ENCODE measurements at places on chromosomes 11 and 22.

- DNase-seq: no peak
Measured at GRCh38 chr11:128179039-128179438, 408.3 kb downstream of the ETS1 start.

DNA sequence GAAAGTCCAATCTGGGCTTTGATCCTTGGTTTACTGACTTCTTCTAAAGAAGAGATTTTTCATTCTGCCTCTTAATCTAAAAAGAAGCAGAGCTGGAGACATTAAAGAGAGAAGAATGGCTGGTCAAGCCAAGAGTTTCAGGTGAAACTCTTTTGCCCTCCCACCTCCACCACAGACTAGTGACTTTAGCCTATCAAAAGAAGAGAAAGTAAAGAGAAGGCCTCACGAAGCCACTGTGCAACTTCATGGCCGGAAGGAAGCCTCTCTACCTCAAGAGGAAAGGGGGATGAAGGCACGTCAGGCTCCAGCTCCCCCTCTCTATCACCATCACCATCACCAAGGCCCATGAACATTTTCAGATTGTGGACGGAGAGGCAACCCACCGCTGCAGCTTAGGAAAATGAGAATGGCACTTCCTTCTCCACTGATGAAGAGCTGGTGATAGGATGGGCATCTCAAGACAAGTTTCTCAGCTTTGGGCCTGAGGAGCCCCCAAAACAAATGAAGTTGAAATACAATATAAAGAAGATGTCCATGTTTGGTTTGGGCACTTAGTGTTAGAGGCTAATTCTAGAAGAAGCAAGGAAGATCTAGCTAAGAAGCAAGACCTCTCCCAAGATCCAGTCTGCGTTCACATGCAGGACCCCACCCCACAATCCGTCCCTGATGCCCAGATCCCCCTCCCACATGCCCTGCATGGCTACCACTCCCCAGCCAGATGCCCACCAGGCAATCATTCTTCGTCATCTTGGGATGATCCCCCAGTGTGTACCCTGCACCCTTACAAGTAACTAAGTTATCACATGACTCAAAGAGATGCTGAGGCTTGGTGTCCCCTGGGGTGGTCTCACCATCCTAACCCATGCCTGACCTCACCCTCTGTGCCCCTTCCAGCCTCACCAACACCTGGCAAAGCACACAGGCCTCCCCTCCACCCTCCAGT, 52.6 kb downstream of the IGSF9B start:
- DNase-seq: no peak

DNA sequence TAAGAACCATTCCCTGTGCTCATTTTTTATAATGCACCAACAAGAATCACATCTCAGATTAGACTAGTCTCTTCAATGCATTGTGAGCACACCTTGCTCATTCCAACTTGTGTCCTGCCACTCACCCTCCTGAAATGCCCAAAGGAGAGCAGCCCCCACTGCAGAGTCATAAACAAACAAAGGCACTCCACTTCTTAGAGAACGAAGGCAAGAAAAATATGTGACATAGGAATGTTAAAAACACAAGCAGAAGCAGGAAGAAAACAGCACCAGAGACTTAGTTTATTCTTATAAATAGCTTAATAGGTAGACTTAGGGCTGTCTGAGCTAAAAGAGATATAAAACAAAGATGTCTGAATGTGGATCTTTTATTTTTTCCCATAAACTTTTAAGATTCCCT, 57.2 kb downstream of the GUCY1A2 start:
- DNase-seq: peak; percentile 56

DNA sequence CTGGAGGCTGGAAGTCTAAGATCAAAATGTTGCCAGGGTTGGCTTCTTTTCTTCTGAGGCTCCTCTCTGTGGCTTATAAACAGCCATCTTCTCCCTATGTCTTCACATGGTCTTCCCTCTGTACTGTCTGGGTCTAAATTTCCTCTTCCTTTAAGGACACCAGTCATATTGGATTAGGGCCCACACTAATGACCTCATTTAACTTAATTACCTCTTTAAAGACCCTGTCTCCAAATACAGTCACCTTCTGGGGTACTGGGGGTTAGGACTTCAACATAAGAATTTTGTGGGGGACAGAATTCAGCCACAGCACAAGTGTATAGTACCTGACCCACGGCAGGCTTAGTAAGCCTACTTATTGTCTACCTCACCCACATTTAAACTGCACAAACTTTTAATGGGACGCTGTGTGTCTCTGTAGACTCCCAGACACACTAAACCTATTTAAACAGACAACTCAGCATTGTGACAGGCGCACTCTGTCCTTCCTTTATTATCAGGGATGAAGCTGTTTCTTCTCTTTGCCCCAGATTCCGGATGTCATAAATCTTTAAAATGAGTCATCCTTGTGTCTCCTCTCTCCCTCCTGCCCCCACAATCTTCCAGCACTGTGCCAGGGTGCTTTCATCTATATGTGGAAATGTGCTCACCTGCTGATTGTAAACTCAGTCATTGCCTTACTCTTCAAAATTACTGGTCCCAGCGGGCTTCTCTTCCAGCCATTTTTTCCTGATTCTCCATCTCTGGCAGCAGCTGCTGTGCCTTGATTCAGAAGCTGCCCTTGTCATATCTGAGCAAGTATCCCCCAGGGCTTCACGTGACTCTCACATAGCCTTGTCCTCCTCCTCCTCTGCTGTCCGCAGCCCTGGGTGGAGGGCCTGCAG, 5.4 kb upstream of the MAPK8IP1 start:
- DNase-seq: no peak

- DNase-seq: no peak
Measured at GRCh38 chr11:44421090-44421675, 111.2 kb upstream of the ALX4 start.

DNA sequence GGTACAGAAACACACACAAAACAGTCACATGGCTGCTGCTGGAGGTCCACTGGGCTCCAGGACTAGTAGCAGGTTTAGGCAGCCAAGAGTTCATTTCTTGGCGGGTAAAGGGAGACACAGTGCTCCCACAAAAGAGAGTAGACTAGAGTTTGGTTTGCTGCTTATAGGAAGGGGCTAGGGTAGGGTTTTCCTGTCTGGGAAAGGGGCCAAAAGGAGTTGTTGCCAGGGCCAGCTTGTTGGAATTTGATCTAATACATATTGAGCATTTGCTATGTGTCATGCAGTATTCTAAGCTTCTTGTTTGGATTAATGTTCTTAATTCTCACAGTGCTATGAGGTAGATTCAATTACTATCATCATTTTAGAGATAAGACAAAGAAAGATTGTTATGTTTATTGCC, 195.1 kb upstream of the PLET1 start:
- no peak for DNase-seq

DNA sequence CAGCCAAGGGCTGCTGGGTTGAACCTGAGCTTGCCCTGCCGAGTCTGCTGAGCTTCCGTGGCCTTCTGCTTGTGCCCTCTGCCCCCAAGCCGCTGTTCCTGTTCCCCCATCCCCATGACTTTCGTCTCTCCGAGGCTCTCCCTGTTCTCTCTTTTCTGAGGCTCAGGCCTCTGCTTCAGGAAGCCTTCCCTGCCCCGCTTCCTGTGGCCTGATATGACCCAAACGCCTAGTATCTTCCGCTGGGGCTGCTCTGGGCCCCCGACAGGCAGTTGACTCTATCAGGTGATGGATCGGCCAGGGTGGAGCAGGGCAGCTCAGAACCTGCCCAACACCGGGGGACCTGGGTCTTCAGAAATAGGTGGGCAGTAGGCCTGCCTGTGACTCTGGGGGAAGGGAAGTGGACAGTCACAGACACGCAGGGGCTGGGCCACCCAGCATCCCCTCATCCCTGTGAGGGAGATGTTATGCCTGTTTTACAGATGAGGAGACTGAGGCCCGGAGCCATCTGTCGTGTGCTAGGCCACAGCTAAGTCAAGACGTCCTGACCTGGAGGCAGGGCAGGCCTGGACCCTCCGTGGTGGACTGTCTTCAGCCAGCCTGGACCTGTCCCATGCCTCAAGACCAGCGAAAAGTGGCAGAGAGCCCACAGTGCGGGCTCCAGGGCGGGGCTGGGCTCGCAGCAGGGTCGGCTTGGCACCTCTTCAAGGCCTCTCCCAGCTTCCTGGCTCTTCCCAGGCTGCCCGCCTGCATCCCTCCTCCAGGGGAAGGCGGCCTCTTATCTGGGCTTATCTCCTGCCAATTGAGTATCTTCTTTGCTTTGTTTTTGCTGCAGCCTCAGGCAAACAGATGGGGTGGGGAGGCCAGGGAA, 16.2 kb downstream of the BAD start:
- DNase-seq: peak; percentile 35

DNA sequence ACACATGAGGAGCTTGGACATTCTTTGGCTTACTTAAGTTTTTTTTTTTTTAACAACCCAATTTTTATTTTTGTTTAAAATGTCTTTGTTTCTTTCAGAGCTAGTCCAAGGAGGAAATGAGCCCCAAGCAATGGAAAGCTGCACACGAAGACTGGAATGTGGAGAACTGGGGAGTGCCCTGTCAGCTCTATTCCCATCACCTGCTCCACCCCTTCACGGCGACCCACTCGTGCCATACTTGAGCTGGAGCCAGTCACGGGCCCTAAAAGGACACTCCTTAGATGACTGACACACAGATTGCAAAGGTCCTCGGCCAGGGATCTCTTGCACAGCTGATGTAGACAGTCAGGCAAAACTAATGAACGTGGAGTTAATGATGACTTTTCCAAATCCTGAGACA, 10.6 kb upstream of the SLC25A18 start:
- no peak for DNase-seq

GRCh38 chr11:69337211-69337721, 43.3 kb downstream of the MYEOV start:
- DNase-seq: no peak

DNA sequence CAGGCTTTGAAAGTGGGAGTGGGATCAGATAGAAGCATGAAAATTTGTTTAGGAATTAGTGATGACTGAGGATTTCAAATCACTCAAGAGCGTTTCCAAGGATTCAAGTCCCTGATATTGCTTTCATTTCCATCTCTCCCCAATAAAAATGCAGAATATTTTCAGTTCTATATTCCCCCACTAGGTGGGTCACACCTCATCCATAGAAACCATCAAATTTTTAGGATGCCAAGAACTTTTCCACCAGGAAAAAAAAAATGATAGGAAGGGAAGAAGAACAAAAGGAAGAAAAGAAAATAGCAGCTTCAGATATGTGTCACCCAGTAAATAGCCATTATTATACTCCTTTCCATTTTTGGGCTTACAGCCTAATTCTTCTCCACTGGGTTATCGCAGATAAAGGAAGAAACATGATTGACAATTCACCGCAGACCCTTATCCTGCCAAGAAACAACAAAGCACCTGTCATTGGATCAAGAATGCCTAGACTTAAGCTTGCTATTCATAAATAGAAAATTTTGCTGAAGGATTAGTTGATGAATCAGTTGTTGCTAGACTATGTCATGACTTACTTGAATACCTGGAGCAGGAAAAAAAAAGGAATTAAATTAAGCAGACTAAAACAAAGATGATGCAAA, 30.3 kb upstream of the OR10D3 start:
- no peak for DNase-seq

- DNase-seq: no peak
Measured at GRCh38 chr22:31378123-31378522, 21.3 kb upstream of the DRG1 start.

DNA sequence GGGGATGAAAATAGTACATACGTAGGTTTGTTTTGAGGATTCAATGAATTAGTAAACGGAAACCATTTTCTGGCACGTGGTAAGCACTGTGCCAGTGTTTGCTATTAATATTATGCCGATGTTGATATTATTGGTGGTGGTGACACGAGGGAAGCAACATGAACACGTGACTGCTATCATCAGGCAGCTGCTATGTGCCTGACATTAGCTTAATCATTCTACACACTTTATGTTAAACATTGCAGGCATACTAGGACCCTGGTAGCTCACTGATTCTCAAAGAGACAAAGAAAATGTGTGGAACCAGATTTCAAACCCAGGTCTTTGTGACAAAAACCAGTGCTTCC, 656 bp downstream of the SRRD start:
- no peak for DNase-seq

GRCh38 chr11:68767672-68768071, 16.4 kb upstream of the TESMIN start:
- DNase-seq: no peak

GRCh38 chr11:61068581-61068980, 33.7 kb upstream of the CD5 start:
- DNase-seq: no peak

- DNase-seq: no peak
Measured at GRCh38 chr11:88104408-88104807, 70.8 kb downstream of the RAB38 start.

DNA sequence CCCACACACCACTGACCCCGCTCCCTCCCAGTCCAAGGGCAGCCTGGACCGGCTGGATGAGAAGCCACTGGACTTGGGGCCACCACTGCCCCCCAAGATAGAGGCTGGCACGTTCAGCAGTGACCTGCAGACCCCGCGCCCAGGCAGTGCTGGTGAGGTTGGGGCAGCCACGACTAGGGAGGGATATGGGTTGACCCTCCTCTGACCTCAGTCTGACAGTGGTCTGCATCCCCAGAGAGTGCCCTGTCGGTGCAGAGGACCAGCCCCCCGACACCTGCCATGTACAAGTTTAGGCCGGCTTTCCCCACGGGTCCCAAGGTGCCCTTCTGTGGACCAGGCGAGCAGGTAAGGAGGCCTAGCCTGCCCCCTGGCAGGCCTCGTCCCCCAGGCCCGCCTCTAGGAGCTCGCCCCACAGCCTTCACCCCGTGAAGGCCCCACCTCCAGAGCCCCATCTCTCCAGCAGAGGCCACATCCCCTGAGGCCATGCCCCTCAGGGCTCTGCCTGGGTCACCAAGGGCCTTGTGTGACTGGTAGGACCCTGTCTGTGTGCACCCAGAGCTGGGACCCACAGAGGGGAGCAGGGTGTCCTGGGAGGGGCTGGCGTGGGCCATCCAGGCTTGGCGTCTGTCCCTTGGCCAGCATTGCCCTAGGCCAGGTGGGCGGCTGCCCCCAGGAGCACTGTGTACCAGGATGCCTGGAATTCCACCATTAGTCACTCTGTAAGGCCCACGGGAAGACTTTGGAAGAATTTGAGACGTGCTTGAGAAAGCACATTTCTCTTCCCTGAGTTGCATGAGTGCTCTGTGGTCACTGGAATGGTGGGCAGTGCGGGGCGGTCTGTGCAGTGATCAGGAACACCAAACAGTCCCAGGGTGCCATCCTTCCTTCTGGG, 9.4 kb downstream of the CCDC188 start:
- no peak for DNase-seq

DNA sequence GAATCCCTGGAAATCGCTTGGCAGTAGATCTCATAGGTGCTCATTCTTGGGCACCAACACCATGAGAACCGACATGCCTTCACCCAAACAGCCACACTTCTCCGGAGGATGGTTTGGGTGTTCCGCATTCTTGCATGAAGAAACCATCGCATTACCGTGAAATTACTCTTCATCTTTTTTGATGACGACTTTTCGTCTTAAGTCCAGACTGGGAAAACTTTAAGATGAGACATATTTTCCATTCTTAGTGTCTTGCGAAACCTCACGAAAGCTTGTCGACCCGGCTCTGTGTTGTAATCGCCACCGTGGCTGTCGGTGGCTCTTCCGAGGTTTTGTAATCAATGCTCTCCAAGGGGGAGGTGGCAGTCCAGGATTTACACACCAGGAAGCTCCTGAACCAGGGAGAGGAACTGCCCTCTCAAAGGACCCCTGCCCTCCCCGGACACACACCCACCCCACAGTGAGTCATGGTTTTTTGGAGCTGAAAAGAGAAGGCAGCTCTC, 1.7 kb downstream of the TOM1 start:
- DNase-seq: peak; percentile 84

- no peak for DNase-seq
Measured at GRCh38 chr11:72737336-72737735, 14.9 kb downstream of the ARAP1 start.
